ENCODE measurements at places on chromosomes 12 and 14.

DNA sequence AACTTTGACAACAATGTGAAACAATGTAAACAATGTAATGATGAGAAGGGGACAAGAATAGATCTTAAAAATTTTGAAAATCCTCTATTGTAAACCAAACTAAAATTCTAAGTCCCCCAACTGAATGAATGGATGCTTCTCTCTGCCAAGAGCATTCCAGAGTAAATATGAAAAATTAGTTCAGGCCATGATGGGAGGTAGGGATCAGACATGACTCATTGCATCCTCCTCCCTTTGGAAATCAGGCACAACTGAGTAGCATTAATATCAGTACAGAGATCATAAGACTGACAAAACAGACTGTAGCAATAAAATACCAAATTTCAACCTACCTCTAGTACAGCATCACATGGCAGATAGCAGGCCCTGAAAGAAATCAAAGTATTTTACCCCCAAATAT is 559.9 kb downstream of the C12orf50 start:
- DNase-seq: no peak

- no peak for DNase-seq
Measured at GRCh38 chr14:40346275-40346674, 914.0 kb upstream of the FBXO33 start.

- DNase-seq: no peak
Measured at GRCh38 chr12:29113101-29113500, 36.0 kb upstream of the FAR2 start.

DNA sequence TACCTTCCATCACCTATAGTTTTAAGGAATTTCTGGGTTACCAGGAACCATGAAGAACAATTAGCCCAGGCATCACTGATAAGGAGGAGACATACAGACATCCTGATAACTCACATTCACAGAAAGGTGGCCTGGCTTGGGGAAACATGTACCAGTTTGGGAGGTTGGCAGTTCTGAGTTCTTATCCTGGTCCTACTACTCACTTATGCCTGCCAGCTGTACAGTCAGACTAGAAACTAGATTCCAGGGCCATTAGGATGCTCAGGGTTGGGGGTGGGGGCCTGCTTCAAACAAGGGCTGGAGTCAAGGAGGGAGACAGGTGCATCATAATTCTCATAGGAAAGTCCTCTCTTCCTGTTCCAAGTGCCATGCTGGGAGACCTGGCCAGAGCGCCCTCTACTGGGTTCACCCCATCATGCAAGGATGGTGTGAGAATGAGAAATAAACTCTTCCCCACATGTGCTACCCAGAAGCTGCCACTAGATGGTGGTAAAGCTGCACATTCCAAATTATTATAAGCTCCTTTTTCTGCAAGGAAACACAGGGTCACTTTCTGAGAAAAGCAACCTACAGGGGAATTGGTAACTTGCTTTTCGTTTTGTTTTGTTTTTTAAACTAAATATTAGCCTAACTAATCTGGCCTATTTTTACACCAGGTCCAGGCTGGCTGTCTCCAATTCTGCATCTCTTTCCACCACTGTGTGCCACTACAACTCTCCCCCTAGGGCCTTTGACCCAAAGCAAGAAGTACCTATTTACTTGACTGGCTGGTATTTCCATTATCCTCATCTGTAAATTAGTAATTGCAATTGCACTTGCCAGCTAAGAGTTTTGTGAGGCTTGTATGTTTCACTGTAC is 14.5 kb downstream of the OAS2 start:
- DNase-seq: peak; percentile 58

GRCh38 chr12:122123051-122123760 is 44.6 kb downstream of the MLXIP start:
- peak; percentile 58 for DNase-seq

GRCh38 chr12:88185988-88186387 is 43.9 kb downstream of the TMTC3 start:
- peak; percentile 22 for DNase-seq

Data from NCI-H774 (cell line).